ENCODE measurements at places on chromosomes 5 and 9. TPM values are rescaled to one million over a fixed set of nuclear protein-coding genes. Genes with fewer than 3 reads are reported as not detected.

Gene LCN15
- total RNA-seq = not detected

Gene ORM1
- total RNA-seq = 3.3 TPM

Gene TICAM2
- total RNA-seq = 2.8 TPM

Gene IL5
- not detected for total RNA-seq

Gene RANBP17
- total RNA-seq = 29.3 TPM

Gene KIF24
- total RNA-seq = 0.94 TPM

Gene KIAA0825
- total RNA-seq = 5.9 TPM

Gene LRRTM2
- total RNA-seq = not detected

Gene MEIKIN
- total RNA-seq = not detected

Gene SPAAR
- 1.9 TPM for total RNA-seq

Gene SLC36A3
- not detected for total RNA-seq

Gene SLC25A2
- total RNA-seq = 1.3 TPM

Gene PNPLA7
- 9.7 TPM for total RNA-seq

Gene PRPF4
- 27.5 TPM for total RNA-seq

Gene TMEM232
- 5.7 TPM for total RNA-seq

Gene TMEM174
- not detected for total RNA-seq

Gene FBXW11
- 64.2 TPM for total RNA-seq

Gene CENPP
- total RNA-seq = 10.6 TPM

Gene HNRNPA0
- 34.7 TPM for total RNA-seq

All from ureter (tissue), 1 donor.